ENCODE measurements at places on chromosomes 13 and 19.

DNA sequence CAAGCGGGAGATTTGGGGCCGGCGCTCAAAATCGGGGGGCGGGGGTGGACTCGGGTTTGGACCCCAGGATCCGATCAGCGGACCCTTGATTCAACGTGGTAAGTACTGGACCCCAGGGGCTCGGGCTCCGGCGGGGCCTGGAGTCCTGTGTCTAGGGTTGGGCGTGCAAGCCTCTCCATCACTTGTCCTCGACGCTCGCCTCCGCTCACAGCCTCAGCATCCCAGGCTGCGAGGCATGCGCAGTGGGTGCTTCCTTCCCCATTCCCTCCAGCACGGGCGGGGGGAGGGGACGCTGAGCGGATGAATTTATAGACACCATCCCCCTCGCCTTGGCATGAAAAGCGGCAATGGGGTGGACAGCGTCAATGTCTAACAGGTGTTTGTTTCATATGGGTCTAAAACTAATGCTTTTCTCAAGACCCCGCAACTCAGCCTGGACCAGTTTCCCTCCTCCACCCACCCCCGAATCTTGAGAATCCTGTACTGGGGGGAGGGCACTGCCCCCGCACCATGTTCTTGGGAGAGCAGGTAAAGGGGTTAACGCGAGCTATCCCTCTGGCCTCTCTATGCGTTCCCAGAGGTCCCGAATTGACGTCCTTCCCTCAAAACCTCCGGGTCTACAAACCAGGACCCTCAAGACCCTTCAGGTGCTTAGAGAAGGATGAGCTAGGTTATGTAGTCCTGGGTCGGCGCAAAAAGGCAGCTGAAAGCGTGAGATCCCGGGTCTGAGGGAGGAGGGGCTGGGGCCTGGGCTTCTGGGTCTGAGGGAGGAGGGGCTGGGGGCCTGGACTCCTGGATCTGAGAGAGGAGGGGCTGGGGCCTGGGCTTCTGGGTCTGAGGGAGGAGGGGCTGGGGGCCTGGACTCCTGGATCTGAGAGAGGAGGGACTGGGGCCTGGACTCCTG, 579 bp downstream of the CPT1C start:
- DNase-seq = peak; percentile 45

DNA sequence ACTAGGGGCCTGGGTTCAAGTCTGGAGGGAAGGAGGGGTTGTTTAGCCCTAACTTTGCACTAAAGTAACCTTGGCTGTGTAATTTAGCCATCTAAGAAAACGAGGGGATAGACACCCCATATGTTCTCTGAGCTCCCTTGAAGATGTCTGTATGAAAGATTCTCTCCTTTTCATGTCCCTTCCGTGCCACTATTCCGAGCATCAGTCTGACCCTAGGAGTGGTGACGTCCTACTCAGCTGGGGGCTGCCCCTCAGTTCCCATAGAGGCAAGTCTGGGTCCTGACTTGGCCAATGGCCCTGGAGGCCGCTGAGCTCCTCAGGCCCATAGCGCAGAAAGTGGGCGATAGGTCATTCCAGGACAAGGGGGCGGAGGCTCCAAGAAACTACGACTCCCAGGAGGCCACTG, 790 bp upstream of the WDFY2 start:
- no peak for DNase-seq

GRCh38 chr19:30516531-30516930, 144.3 kb downstream of the ZNF536 start:
- no peak for DNase-seq

- DNase-seq = no peak
These were observed 2.3 kb downstream of the ZNF726 start for GRCh38 chr19:23916991-23917390.

- DNase-seq = no peak
These were observed 136.6 kb upstream of the FRY start for GRCh38 chr13:31894931-31895330.

DNA sequence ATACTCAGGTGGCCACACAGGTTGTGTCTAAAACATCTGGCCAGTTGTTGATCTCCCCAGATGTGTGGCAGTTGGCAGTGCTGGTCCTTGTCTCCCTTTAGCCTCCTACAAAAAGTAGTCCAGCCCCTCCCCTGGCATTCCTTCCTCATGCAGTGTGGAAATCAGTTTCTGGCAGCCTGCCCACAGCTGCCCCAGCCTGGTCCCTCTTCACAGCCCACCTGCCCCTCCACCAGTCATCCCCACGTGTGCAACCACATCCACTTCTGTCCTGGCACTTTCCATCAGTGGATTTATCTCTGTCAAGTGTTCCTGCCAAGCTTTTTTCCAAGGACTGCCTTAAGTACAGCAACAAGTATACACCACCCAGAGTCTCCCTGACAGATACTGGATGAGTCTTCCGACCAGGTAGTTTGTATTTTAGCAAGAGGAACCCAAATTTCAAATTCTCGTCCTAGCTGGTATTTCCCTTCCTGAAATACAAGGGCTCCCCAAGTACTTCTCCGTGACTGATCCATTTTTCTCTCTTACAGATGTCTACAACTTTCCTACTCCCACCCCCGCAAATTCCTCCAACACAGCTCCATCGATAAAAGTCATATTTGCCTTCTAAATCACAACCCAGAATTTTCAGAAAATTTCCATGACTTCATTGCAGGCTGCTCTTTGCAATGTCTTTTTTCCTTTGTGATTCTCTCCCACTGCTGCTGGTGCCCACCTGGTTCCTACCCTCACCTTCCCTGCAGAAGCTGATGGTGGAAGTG, 313.5 kb downstream of the FOXO1 start:
- DNase-seq = no peak

GRCh38 chr19:5153601-5154128, 184.8 kb downstream of the KDM4B start:
- DNase-seq = no peak

DNA sequence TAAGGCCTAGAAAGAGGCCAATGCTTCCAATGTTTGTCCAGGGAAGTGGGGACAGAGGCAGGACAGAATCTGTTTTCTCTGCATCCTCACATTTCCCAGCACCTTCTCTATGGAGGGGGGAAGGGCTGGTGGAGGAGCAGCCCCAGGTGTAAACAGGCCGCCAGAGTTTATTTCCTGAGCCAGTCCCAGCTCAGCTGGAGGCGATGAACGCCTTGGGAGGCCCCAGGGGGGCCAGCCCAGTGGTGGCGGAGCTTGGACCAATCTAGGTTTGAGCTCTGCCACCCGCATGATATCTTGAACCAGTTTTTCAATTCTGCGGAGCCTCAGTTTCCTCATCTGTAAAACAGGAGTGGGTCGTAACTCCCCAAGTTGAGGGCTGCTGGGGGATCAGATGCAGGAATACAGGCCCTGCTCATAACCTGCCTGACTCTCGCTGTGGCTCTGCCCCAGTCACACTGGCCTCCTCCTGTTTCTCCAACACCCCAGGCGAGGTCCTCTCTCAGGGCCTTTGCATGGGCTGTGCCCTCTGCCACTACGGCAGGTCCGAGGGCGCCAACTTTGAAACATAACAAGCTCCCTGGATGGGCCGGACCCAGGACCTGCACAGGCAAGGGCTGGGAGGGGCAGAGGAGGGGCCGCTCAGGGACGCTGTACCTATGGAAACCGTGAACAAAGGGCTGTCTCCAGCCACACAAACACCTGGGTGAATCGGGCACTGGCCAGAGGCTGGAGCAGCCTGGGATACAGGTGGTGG, 1.1 kb downstream of the TNFAIP8L1 start:
- no peak for DNase-seq

DNA sequence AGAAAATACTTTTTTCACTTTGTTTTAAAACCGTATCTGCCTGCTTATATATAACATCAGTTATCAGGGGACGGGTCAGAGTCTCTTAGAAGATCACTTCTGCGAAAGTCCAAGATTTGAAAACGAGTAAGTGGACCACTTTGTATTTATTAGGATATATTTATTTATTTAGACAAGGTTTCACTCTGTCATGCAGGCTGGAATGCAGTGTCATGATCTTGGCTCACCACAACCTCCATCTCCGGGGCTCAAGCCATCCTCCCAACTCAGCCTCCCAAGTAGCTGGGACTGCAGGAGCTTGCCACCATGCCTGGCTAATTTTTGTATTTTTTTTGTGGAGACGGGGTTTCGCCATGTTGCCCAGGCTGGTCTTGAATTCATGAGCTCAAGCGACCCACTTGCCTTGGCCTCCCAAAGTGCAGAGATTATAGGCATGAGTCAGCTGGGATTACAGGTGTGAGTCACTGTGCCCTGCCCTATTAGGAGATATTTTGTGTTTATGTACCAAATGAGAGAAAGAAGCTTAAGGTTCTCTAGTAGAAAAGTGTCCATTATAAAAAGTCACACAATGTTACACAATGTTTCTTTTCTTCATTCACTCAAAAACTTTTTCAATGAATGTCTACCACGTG, 39.5 kb downstream of the RASL11A start:
- DNase-seq = no peak

GRCh38 chr19:58154679-58155648, 4.4 kb upstream of the ZNF329 start:
- DNase-seq = peak; percentile 89

DNA sequence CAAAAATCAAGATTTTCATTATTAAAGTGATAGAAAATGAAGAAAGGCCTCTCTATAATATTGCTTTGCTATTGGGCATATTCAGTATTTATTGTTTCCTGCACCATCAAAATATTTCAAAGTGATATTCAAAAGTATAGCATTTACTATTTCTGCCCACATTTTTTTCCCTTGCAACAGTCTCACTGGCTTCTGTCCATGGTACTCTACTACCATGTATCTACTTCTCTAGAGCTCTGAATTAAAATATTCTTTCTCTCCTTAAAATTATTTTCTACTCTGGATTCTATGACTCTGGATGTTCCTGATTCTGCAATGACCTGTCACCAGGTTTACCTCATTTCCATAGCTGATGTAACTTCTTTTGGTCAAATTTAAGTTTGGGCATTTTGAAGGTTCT, 1508.3 kb upstream of the PRR20A start:
- no peak for DNase-seq

GRCh38 chr13:30299786-30300185, 7.6 kb downstream of the KATNAL1 start:
- DNase-seq = no peak

DNA sequence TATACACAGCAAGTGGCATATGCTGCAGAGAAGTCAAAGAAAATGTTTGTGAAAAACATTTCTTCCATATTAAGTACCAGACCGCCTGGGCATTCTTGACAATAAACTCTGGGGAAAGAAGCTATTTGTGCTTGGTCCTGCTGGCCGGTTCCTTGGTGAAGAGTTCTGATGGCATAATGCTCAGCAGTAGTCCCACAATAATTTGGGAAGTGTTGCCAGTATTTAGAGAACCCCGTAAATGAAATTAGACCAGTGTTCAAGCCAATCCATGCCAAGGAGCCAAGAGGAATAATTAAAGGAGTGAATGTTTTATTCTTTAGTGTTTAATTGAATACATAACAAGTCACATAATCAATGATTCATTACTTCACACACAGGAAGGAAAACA, 6.3 kb downstream of the KCTD12 start:
- no peak for DNase-seq

DNA sequence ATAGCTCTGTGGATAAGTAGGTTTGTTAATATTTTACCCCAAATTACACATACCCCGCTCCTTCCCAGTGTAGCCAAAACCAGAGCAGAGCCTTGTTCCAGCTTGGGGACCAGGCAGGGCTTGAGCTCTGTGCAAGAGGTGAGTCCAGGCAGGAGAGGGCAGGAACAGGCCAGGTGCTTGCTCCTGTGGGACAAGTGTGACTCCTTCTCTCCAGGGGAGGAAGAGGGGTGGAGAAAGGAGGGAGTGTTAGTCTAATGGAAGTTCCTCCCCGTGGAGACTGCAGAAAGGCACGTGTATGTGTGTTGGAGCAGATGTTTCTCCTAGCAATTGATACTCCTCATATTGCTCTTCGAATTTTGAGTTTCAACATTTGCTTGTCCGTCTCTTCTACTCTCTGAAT, 201.0 kb downstream of the FGF9 start:
- DNase-seq = no peak

GRCh38 chr19:1699998-1700732, 47.8 kb upstream of the TCF3 start:
- DNase-seq = no peak

DNA sequence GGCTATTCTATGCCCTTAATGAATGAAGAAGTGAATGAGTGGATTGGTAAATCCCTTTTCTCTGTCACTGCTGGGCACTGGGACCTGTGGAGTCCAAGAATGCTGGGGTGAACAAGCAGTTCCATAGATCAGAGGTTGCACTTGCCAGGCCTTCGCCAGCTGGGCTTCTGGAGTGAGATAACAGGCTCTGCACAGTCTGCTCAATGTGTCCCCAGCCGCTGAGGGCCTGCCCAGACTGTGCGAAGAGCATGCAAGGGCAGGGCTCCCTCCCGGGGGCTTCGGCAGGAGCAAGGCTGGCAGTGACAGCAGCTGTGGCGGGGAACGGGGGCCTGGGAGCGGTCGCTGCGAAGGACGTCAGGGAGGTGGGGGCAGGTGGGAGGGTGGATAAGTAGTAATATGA, 51.3 kb downstream of the ZNF536 start:
- no peak for DNase-seq

- DNase-seq = no peak
These were observed 110.9 kb downstream of the SACS start for GRCh38 chr13:23322353-23323336.

DNA sequence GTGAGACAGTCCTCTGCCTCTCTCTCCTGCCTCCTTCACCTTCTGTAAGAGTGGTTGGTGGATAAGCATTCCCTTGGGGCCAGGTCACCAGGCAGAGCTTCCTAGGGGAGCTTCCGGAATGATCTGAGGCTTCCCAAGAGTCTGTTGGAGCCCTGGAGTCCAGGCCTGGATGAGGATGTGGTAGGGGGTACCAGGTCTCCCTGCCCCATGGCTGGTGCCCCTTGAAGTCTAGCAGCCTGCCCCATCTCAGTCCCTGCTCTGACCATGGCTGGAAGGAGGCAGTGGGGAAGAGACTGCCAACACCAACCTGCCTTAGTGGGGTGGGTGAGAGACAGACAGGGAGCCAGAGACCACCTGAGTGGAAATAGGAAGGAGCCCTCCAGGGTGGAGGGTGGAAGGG, 1316.9 kb downstream of the UQCRFS1 start:
- DNase-seq = no peak

GRCh38 chr13:111919286-111919685, 147.7 kb upstream of the SOX1 start:
- DNase-seq = no peak

DNA sequence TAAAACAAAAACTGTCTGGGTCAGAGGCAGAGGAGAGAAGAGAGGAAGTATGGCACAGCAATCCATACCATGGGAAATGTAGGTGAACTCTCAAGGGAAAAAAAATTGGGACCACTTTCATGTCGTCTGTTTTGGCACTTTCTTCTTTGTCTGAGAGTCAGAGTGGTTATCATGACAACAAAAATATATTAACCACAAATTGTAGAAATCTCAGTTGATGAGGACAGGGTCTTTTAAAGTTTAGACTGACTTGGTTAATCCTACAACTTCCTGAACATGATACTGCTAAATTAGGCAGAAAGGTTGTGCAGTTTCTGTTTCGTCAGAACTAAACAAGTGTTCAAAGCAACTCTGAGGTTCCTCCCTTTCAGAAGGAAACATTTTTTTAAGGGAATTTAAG, 15.2 kb downstream of the KLF5 start:
- DNase-seq = no peak

DNA sequence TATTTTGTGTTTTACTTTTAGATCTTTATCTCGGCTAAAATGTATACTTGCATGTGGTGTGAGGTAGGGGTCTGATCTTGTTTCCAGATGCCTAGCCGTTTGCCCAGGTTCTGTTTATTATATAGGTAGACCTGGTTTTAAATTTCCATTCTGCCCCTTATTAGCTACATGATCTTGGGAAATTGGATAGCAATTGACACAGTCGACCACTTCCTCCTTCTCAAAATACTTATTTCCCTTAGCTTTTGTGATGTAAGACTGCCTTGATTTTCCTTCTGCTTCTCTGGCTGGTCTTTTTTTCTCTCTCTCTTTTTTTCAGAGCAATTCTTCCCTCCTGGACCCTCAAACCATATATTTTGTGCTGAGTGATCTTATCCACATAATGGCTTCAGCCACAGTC, 3.0 kb upstream of the PGLYRP1 start:
- DNase-seq = no peak

All from stromal cell of bone marrow (primary cell).